Sciatic nerve (tissue), 2 donors: ENCODE measurements at places on chromosomes 1 and 21. TPM values are rescaled to one million over a fixed set of nuclear protein-coding genes. Genes with fewer than 3 reads are reported as not detected.

GRCh38 chr1:77614037-77614436, 68.4 kb downstream of the ZZZ3 start:
- no peak for DNase-seq

DNA sequence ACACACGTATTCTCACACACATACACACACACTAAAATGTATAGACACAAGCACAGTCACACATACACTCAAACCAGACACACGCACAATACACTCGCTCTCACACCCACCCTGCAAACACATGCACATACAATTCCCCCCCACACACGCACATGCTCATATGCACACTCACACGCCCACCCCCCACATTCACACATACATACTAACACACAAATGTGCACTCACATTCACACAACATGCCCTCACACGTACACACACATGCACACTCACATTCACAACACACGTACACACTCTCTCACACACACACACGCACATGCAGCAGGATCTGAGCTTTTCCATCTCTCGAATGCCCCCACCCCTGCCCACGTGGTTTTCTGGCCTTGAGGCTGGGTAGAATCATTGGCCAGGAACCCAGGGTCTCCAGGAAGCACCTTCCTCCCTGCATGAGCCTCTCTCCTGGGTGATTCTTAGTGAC, 589.7 kb downstream of the PTPRU start:
- no peak for DNase-seq

DNA sequence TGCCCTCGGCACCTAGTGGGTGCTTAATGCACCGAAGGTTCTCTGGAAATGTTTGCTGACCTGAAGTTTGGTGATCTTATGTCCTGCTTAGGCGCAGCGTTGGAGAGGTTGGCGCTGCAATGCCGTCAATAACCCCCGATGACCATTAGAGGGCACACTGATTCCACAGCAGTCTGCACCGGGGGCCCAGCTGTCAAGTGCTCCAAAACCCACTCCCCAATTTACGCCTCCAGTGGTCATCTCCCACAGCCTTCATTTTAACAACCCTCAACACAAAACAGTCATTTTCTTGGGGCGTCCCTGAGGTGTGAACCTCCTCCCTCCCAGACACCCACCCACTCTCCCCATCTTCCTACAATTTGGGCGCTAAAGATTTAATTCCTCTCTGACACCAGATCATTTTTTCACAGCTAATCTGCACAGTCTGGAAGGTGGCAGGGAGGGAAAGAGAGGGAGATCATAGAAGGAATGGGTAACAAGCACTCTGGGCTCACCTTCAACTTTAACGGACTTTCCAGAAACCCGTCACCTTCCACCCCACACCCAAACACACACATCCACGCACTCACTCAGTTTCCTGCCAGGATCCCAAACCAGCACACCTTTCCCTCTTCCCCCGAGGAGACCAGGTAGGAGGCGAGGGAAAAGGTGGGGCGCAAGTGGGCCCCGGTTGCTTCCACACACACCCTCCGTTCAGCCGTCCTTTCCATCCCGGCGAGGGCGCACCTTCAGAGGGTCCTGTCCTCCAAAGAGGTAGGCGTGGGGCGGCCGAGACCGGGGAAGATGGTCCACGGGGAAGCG, 570 bp upstream of the NPR1 start:
- DNase-seq, result no peak

GRCh38 chr1:164635803-164636731, 77.1 kb downstream of the PBX1 start:
- no peak for DNase-seq

DNA sequence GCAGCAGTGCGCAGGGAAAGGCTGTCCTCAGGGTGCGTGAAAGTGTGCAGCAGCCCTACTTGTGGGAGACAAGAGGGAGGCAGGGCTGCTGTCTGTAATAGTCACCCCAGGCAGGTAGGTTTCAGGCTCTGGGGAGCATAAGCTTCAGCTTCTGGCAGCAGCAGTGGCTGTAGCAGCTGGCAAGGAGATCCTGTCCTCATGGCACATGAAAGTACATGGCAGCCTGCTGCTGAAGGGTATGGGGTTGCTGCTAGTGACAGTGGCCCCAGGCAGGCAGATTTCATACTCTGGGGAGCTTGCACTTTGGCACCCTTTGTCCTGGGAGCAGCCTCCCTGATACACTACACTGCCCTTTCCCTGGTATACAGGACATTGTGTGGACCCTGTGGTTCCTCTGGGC, 26.3 kb downstream of the KIAA0319L start:
- no peak for DNase-seq

- no peak for DNase-seq
Measured at GRCh38 chr1:26315874-26316850, 1.6 kb upstream of the CD52 start.

Gene PERM1
- total RNA-seq, result not detected

DNA sequence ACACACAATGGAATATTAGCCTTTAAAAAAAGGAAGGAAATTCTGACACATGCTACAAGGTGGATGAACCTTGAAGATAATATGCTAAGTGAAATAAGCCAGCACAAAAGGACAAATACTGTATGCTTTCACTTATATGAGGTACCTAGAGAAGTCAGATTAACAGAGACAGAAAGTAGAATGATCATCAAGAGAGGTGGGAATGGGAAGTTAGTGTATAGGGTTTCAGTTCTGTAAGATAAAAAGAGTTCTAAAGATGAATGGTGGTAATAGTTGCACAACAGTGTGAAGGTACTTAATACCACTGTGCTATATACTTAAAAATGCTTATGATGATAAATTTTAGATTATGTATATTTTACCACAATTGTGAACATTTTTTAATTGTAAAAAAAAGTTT, 7.2 kb downstream of the RPAP2 start:
- no peak for DNase-seq
